ENCODE measurements at places on chromosomes 7 and 10.

DNA sequence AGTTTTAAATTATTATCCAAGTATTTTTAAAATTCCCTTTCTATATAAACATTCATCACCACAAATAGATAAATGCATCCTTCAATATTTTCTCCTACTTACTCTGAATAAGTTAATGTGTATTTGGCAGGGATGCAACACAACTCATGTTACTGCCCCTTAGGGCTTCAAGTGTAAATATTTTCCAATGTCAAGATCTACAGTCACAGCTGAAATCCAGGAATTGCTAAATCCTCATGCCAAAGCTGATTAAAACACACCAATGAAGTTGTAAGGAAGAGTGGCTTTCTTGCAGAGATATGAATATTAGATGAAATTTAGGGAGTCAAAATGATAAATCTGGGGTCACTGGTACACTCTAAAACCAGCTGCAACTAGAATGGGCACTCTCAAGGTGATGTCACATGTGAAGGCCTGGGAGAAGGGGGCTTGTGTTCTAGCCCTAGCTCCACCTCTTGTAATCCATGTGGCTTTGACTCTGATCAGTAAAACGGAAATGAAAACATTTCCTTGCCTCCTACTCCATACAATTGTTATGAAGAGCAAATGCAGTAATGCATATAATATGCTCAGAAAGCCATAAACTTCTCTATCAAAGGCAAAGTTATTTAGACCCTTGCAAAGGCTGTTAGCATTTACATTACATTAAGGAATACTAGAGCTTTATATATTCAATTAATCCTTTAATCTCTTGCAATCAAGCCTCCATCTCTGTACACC, 228.1 kb upstream of the NFE2L3 start:
- no peak for DNase-seq

- no peak for DNase-seq
These were observed 5.9 kb upstream of the CALU start for GRCh38 chr7:128733278-128733645.

DNA sequence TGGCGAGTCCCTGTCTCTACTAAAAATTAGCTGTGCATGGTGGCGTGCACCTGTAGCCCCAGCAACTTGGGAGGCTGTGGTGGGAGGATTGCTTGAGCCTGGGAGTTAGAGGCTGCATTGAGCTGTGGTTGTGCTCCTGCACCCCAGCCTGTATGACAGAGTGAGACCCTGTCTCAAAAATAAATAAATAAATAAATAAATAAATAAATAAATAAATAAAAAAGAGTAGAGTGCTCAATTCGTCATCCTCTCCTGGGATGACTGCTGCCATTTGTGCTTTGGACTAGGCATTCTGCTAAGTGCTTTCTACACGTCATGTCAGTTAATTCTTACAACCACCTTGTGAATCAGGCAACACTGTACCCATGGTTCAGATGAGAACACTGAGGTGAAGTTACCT, 130.6 kb downstream of the DOCK1 start:
- DNase-seq, result no peak

- peak; percentile 32 for DNase-seq
These were observed 12.7 kb downstream of the HNRNPF start for GRCh38 chr10:43396061-43396927.

GRCh38 chr7:143314127-143314526, 1.8 kb upstream of the CLCN1 start:
- no peak for DNase-seq

- no peak for DNase-seq
These were observed 102.4 kb upstream of the VWC2 start for GRCh38 chr7:49670991-49671390.

Measured in stimulated activated CD8-positive, alpha-beta memory T cell treated with anti-CD3 and anti-CD28 coated beads, Interleukin-4, amount 100 ng/mL, for 4 hours (primary cell).